ENCODE measurements at places on chromosomes 6 and 20.

DNA sequence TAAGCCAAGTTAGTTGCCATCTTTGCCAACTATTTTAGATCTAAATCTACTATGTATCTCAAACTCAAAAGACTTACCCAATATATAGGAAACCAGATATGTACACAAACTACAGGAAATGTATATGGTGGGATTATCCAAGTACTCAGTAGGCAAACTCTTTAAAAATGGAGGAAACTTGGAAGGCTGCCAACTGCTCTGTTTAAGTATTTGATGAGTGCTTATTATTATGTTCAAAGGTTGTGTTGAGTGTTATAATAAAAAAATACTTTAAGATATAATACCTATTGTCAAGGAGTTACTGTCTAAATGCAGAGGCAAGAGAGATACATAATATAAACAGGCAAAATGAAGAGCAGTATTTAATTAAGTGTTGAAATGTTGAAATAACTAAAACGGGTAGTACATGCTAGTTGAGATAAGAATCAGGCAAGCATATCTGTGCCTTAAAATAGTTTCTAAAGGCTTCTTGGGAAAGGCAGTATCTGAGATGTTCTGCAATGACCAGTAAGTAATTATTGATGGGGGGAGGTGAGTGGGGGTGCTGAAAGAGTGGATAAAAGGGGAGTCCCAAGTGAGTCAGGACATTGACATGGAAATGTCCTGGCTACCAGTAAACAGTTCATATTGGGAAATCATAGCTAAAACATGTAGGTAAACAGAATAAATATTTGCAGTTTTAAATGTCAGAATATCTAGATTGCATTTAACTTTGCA, 6.5 kb upstream of the DST start:
- DNase-seq, result no peak

DNA sequence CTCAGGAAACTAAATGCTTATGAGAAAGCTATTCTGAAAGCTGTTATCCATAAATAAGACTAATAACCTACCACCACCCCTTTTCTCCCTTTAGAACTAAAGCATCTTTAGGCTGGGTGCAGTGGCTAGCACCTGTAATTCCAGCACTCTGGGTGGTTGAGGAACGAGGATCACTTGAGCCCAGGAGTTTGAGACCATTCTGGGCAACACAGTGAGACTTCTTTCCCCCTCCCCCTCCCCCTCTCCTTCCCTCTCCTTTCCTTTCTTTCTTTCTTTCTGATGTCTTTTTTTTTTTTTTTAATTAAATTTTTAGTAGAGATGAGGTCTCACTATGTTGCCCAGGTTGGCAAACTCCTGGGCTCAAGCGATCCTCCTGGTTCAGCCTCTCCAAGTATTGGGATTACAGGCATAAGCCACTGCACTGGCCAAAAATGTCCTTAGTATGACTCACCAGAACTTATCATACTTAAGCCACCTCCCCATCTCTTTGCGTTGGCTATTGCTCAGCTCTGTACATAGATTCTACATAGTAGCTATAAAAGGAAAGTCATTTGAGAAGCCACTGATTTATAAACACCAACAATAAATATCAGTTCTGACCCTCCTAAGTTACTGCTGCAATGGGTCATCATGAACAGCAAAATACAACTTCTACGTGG, 54.8 kb upstream of the SPDEF start:
- DNase-seq, result no peak

DNA sequence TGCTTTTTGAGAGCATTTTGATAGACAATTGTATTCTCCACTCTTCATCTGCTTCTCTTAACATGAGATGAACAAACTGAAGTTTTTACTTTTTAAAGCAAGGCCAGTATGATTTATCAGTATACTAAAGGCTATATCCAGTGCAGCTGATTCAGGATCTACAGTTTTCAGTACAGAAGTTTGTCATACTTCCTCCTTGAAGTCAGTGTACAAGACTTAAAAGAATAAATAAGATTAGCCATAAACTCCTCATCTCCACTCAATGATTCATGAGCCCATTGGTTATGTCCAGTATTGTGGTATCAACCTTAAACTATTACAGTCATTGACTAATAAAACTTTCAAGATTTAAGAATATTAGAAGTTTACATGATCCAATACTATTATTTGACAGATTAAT, 374.8 kb upstream of the EPHA7 start:
- no peak for DNase-seq

DNA sequence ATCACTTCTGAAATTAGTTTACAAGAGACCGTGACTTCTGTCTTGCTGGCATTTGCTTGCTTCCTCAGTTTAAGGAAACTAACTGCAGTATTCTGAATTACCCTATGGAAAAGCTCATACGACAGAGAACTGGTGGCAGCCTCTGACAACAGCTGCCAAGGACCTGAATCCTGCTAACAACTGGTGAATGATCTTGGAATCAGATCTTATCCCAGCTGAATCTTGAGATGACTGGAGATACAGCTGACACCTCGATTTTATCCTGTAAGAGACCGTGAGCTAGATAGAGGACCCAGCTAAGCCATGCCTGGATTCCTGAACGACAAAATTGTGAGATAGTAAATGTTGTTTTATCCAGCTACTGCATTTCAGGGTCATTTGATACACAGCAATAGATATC, 202.3 kb downstream of the OGFRL1 start:
- no peak for DNase-seq

Measured in esophagus squamous epithelium (tissue), 5 donors.